ENCODE measurements at places on chromosomes 1 and 21.

DNA sequence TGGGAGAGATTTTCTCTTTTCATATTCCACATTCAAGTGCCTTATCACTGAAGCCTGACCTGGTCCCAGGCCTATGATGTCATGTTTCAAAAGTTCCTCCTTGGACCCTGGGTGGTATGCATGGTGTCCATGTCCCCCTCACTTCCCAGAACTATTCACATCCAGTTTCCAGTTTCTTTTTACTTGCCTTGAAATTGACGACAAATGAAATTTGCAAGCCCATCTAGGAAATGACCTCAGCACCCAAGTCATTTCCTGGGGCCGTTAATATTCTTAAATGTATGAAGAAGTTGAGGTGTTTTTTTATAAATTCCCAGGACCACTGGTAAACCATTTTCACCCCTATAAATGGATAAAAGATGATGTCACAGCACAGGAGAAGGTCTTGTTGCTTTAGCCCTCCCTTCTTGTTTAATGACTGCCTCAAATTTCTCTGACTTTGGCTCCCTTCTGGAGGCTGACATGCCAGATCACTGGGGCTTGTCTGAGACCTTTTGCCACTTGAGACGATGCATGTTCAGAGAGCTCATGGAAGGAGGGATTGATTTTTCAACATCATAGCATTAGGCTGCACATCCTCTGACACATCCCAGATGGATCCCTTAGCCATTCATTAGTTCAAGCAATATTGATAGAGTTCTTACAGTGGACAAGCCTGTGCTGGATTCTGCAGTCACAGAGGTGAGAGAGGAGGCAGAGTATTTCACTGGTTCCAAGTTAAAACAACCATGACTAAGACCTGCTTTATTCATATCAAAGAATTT is 221.3 kb downstream of the PLPP3 start:
- no peak for DNase-seq

DNA sequence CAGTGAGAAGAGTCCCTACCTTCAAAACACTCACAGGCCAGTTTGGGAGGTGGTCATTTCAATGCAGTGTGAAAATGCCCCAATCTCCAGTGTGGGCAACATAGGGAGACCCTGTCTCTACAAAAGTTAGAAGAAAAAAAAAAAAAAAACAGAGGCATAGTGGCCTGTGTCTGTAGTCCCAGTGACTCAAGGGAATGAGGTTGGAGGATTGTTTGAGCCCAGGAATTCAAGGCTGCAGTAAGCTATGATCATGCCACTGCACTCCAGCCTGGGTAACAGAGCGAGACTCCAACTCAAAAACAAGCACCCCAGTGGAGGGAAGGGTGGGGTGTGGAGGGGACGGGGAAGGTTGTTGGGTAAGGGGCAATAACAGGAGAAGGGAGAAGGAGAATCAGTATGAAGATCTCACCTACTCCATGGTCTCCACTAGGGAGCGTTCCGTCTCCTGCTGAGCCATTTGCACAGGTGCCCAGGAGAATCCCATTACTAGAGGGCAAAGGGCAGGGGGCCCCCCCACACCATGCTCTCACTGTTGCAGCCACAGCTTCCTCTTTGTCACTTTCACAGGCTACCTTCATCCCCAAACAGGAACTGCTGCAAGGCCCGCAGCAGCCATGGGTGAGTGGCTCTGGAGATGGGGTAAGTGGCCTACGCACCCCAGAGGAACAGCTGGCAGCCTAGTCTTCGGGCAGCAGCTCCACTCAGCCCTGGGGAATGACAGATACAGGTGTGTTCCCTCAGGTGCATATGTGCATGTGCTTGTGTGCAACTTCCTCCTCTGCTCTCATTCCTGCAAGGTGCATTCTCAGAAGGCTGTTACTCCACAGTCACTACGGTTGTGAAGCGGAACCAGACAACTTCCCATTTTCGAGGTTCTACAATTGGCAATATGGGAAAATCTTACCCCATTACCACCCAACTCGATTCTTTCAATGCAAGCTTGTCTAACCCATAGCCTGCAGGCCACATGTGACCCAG is 87.9 kb upstream of the LYST start:
- peak; percentile 12 for DNase-seq

- DNase-seq: no peak
These were observed 22.3 kb upstream of the ZZZ3 start for GRCh38 chr1:77704736-77705135.

DNA sequence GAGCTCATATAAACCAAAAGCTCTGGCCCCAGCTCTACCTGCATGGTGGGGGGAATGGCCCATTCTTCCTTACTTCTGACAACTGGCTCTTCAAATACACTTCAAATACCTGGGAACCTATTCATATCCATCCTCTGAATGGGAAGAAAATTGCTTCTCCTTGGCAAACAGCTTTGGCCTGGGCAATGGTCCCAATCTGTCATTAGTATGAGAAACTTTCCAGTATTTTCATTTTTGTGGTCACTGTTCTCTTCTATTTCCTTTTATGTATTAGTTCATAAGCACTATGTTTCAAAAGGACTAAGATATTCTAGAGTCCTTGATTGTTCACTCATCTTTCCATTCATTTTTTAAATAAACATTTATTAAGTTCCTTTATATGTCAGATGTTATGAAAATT is 5.2 kb upstream of the HSD3B2 start:
- no peak for DNase-seq

DNA sequence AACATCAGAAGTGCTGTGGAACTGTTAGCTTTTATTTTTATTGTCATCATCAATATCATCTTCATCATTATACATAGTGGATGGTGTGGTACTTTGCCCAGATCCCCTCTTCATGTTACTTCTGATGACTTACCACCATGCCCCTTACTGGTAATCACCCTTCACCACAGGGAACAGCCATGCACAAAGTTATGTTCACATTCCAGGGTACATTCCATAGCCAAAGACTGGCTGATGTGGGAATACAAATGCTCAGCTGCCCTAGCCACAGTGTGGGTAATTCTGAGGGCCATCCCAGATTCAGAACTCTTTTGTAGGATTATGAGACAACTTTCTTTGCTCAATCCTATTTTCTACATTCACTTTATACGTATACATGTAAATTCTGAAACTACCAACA is 691.3 kb upstream of the CXADR start:
- no peak for DNase-seq

GRCh38 chr1:207966521-207966920 is 55.6 kb upstream of the CD34 start:
- no peak for DNase-seq

- no peak for DNase-seq
These were observed 233.3 kb upstream of the C1orf174 start for GRCh38 chr1:4133297-4133938.

- DNase-seq: no peak
These were observed 26.8 kb downstream of the MAP7D1 start for GRCh38 chr1:36182734-36183133.

GRCh38 chr1:209885403-209886218 is 52.4 kb upstream of the SYT14 start:
- no peak for DNase-seq

DNA sequence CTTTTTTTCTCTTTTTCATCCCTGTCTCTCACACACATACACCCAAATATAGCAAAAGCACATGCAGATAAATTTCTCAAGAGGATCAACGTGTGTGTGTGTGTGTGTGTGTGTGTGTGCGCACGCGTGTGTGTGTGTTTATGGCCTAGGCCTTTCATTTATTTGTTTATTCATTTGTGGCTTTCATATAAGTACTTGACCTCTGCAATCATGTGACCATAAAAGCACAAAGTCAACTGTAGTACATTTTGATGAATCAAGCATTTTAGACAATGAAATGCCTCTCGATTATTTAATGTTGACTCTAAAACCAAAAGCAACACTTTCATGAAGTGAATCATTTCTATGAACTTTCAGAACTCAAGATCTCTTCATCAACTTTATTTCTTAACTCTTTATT is 194.1 kb upstream of the ADGRL2 start:
- DNase-seq: no peak

- no peak for DNase-seq
These were observed 43.2 kb downstream of the PHACTR4 start for GRCh38 chr1:28412731-28413130.
